ENCODE measurements at places on chromosomes 13 and 19.
A peak's percentile ranks its signal among the peaks of the same experiment; 100 is the strongest.

DNA sequence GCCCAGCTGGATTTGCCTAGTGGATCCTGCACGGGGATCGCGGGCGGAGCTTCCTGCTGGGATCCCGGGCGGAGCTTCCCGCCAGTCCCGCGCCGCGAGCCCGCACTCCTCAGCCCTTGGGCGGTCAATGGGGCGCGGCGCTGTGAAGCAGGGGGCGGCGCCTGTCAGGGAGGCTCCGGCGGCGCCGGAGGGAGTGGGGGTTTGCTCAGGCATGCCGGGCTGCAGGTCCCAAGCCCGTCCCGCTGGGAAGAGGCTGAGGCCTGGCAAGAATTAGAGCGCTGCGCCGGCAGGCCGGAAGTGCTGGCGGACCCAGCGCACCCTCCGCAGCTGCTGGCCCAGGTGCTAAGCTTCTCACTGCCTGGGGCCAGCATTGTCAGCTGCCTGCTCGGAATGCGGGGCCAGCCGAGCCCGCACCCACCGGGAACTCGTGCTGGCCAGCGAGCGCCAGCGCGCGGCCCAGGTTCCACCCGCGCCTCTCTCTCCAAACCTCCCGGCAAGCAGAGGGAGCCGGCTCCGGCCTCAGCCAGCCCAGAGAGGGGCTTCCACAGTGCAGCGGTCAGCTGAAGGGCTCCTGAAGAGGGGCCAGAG is 119.6 kb downstream of the PRR20E start:
- DNase-seq: no peak

DNA sequence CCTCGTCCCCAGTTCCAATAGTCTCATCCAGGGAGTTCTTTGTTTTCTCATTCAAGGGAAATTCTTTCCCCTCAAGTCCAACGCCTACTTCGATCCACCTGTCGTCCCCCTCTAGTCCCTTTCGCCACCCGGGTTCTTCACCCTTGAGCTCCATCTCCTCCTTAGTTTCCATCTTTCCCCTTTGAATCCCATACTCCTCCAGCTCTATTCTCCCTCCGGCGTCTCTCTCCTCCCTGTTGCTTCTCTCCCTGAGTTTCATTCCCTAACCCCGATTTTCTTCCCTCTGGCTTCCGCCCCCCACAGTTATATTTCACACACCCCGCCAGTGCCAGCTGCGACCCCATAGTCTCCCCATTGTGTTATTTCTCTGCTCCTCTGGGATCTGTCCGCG is 628 bp upstream of the SLC17A7 start:
- DNase-seq: no peak

- DNase-seq: no peak
Observed at GRCh38 chr13:73932091-73932490, 202.1 kb downstream of the KLF12 start.

GRCh38 chr13:55566334-55566733 is 1574.4 kb upstream of the PRR20A start:
- DNase-seq: no peak

- no peak for DNase-seq
Observed at GRCh38 chr13:25844559-25845434, 207.0 kb downstream of the SHISA2 start.

DNA sequence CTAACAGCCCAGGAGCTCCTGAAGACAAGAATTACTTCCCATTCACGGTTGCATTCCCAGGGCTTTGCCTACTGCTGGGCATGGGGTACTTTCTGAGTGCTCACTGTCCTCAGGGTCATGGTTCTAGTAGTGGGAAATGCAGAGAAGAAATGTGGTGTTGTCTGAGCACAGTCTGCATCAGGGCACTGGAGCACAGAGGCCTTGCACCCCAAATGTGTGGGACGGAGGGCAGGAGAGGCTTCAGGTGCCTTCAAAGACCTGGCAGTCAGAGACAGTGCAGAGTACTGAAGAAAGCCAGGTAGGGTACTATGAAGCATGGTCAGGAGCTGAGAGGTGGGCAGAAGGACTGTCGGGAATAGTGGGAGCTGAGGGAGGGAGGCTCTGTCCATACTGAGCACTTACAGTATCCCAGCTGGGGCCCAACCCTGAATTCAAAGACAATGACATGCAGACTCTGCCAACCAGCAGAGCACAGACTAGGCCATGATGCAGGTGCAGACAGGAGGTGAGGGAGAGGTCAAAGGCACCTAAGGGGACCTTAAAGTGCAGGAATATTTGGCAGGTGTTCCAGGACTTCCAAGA is 144.4 kb downstream of the USP12 start:
- no peak for DNase-seq

DNA sequence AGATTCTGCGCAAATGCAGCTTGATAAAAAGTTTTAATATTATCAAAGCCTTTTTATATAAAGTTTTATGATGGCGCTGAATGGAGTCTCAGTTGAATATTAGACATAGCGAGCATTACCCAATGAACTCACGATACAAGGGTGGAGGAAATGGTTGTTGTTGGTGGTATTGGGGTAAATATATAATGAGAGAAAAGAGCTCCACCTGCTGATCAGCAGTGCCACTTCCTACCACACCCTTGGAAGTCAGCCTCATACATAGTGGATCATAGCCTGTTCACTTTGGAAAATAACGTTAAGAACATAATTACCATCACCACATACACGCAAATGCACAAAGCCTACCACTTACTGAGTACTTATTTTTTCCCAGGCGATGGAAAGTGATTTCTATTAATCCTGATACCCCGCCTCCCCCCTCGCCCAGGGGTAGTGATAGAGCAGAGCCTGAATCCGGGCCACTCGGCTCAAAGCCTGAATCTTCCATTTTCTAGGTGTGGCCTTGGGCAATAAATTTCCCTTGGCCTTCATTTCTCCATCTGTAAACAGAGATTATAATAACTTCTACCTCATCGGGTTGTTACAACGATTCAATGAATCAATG is 358.3 kb downstream of the KLF5 start:
- no peak for DNase-seq

- DNase-seq: peak; percentile 63
Observed at GRCh38 chr19:2478756-2479555, 3.0 kb downstream of the GADD45B start.

- no peak for DNase-seq
Observed at GRCh38 chr13:46278474-46278873, 66.7 kb downstream of the LRRC63 start.

- DNase-seq: no peak
Observed at GRCh38 chr19:40721140-40721486, 4.2 kb downstream of the ITPKC start.

GRCh38 chr19:40614622-40615411 is 13.6 kb downstream of the LTBP4 start:
- DNase-seq: peak; percentile 80

- DNase-seq: no peak
Observed at GRCh38 chr19:34319785-34320184, 45.2 kb upstream of the GPI start.

DNA sequence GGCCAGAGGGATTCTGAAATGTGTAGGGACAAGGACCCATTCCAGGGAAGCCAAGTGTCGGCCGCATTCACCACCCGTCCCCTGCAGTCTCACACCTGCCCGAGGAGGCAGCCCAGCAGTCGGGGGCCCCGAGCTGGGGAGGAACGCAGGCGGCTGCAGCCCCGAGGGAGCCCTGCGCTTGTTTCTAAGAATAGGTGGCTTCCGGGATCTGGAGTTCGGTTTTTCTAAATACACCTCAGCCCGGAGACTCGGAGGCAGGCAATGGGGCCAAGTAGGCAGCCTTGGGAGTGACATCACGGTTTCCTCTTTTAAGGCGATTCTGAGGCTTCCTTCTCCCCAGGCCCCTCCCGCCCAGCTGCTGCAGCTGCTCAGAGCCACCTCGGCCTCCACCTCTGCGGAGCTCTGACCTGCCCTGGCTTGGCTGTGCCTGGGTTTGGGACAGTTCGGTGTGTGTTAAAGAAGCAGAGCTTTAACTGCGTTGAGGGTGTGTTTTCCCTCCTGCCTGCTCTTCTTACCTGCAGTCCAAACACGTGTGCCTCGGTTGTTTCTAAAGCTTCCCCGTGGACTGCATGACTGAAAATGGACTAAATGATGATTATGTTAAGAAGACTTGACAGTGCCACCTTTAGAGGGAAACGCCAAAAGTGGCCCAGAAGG is 80.5 kb downstream of the COL4A2 start:
- DNase-seq: no peak
